ENCODE measurements at places on chromosomes 11 and 22.

DNA sequence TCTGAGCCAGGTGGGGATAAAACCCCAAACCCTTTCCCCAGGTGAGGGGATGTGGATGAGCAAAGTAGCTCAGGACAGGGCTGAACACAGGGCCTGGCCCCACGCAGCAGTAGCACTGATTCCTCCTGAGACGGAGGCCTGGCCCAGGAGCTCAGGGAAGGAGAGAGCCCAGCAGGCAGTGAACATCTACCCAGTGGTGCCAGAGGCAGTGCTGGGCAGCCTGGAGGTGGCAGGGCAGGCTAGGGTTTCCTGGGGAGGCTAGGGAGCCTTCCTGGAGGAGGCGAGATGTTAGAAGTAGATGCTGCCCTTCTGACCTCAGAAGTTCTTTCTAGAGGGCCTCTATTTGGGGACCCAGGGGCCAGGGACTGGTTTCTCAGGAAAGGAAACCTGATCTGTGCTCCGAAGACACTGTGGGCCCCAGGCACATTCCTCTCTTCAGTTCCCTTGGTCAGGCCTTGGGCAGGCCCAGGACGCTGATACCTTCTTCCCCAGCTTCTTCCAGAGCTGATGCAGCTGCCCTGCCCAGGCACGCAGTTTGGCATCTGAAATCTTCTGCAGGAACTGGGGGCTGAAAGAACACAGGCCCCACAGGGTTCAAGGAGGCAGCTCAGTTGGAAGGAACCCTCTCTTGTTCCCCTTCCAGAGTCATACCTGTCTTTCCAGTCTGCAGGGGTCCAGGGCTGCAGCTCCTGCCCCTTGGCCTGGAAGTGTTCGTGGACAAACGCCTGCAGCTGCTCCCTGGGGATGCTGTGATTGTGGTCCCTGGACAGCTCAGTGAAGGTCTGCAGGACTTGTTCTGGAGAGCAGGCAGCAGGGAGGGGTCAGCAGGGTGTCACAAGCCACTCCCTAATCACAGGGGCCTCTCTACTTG lies 16.8 kb downstream of the TREH start:
- no peak overlapping the region for H3K27ac ChIP-seq
- H3K4me1 ChIP-seq: peaks cover 10% of the 10 kb centered on the region
- no peak overlapping the region for H3K4me3 ChIP-seq
- no peaks in the 10 kb centered on the region for H3K36me3 ChIP-seq
- no peak for DNase-seq
- no peaks in the 10 kb centered on the region for H3K27me3 ChIP-seq

DNA sequence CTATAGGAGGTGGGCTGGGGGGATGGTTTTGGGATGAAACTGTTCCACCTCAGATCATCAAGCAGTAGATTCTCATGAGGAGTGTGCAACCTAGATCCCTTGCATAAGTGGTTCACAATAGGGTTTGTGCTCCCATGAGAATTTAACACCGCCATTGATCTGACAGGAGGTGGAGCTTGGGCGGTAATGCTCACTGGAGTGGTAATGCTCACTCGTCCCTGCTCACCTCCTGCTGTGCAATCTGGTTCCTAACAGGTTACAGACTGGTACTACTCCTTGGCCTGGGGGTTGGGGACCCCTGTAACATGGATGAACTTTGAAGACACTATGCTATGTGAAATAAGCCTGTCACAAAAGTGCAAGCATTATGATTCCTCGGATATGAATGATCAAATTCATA lies 87.0 kb upstream of the CLNS1A start:
- no peaks in the 10 kb centered on the region for H3K27me3 ChIP-seq
- H3K27ac ChIP-seq: no peak overlapping the region
- no peak overlapping the region for H3K4me3 ChIP-seq
- peaks cover 22% of the 10 kb centered on the region for H3K36me3 ChIP-seq

DNA sequence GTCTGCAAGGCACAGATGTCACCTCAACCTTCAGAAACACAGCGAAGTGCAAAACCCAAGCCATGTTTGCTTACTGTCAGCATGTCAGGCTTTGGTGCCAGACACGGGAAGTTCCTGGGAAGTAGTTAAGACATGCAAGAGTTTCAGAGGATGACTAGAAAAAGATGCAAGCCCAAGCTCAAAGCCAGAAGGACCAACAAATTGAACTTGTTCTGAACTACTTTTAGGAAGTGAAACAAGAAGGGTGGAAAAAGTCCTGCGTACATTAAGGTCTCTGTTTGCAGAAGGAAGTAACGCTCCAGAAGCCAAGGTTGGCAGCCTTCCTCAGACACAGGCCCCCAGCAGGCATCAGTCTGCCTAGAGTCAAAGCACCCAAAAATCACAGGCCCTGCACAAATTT lies 2.6 kb downstream of the AP1B1 start:
- H3K4me1 ChIP-seq: peaks cover 4% of the 10 kb centered on the region
- H3K27ac ChIP-seq: no peak overlapping the region
- no peaks in the 10 kb centered on the region for H3K36me3 ChIP-seq
- DNase-seq: no peak
- no peaks in the 10 kb centered on the region for H3K27me3 ChIP-seq

- H3K36me3 ChIP-seq: no peaks in the 10 kb centered on the region
- H3K4me3 ChIP-seq: no peak overlapping the region
- H3K4me1 ChIP-seq: peaks cover 2% of the 10 kb centered on the region
- no peak overlapping the region for H3K27ac ChIP-seq
These were observed 58.1 kb downstream of the LINC01488 start for GRCh38 chr11:69539416-69540117.

GRCh38 chr11:22044126-22044525 lies 148.8 kb upstream of the ANO5 start:
- H3K4me1 ChIP-seq: peaks cover 3% of the 10 kb centered on the region
- H3K27me3 ChIP-seq: no peaks in the 10 kb centered on the region
- H3K36me3 ChIP-seq: no peaks in the 10 kb centered on the region
- no peak overlapping the region for H3K4me3 ChIP-seq

- no peak for DNase-seq
- H3K4me1 ChIP-seq: no peaks in the 10 kb centered on the region
- H3K4me3 ChIP-seq: no peak overlapping the region
- H3K27ac ChIP-seq: no peak overlapping the region
- H3K27me3 ChIP-seq: no peaks in the 10 kb centered on the region
These were observed 15.4 kb upstream of the CHEK1 start for GRCh38 chr11:125609545-125609944.

- DNase-seq: no peak
- H3K36me3 ChIP-seq: no peaks in the 10 kb centered on the region
- H3K4me1 ChIP-seq: no peaks in the 10 kb centered on the region
- H3K27me3 ChIP-seq: no peaks in the 10 kb centered on the region
- H3K27ac ChIP-seq: no peak overlapping the region
These were observed 89.7 kb upstream of the SHANK2 start for GRCh38 chr11:71342116-71342515.

- H3K36me3 ChIP-seq: no peaks in the 10 kb centered on the region
- no peaks in the 10 kb centered on the region for H3K27me3 ChIP-seq
- DNase-seq: peak; percentile 51
- H3K4me3 ChIP-seq: no peak overlapping the region
- H3K27ac ChIP-seq: peak overlapping the region; percentile 3
These were observed 99.1 kb downstream of the XRRA1 start for GRCh38 chr11:74849525-74850391.

DNA sequence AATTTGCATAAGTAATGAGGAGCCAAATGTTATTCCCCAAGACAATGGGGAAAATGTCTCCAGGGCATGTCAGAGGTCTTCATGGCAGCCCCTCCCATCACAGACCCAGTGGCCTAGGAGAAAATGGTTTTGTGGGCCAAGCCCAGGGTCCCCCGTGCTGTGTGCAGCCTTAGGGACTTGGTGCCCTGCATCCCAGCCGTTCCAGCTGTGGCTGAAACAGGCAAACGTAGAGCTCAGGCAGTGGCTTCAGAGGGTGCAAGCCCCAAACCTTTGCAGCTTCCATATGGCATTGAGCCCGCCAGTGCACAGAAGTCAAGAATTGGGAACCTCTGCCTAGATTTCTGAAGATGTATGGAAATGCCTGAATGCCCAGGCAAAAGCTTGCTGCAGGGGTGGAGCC lies 79.9 kb downstream of the FAM181B start:
- H3K4me1 ChIP-seq: no peaks in the 10 kb centered on the region
- no peak overlapping the region for H3K4me3 ChIP-seq
- no peaks in the 10 kb centered on the region for H3K36me3 ChIP-seq
- DNase-seq: no peak

GRCh38 chr11:68904248-68904847 lies 657 bp downstream of the IGHMBP2 start:
- H3K4me1 ChIP-seq: peaks cover 8% of the 10 kb centered on the region
- no peaks in the 10 kb centered on the region for H3K27me3 ChIP-seq
- no peaks in the 10 kb centered on the region for H3K36me3 ChIP-seq
- peak overlapping the region; percentile 97 for H3K4me3 ChIP-seq
- no peak overlapping the region for H3K27ac ChIP-seq

DNA sequence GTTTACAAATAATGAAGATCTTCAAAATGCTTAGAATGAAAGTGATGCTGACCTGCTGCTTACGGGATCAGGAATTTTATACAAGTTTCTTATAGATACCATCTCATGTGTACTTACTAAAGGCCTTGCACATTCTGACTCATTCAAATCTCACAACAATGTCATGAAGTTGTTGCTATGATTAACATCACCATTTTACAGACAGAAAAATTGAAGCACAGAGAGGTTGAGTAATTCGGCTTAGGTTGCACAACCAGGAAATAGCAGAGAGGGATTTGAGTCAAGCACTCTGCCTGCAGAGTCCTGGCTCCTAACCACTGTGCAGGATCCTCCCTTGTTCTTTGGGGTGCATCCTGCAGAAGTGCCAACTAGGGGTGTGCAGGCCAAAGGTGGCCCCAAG lies 471.9 kb downstream of the MIAT start:
- H3K4me1 ChIP-seq: peaks cover 10% of the 10 kb centered on the region
- H3K36me3 ChIP-seq: no peaks in the 10 kb centered on the region
- H3K27me3 ChIP-seq: no peaks in the 10 kb centered on the region
- no peak for DNase-seq

GRCh38 chr11:113695207-113695606 lies 10.9 kb downstream of the TMPRSS5 start:
- no peaks in the 10 kb centered on the region for H3K4me1 ChIP-seq
- no peaks in the 10 kb centered on the region for H3K36me3 ChIP-seq
- H3K27me3 ChIP-seq: no peaks in the 10 kb centered on the region
- no peak overlapping the region for H3K27ac ChIP-seq
- DNase-seq: no peak

DNA sequence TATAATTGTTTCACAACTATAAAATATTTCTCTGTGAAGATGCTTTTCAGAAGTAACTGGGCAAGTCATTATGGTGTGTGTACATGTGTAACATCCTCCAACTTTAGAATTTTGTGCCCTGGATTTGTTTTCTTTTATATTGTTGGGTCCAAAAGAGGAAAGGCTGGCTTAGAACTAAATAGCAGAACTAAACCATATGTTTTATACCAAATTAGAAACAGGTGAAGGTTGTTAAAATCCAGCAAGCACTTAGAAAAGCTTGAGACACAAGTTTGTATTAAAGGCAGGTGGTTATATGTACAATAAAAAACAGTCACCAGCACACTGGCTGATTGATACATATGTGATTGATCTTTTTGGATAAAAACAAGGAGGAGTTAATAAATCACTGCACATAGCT lies 158.5 kb downstream of the WNT11 start:
- H3K4me1 ChIP-seq: peaks cover 15% of the 10 kb centered on the region
- no peak overlapping the region for H3K27ac ChIP-seq
- DNase-seq: no peak
- H3K36me3 ChIP-seq: no peaks in the 10 kb centered on the region

GRCh38 chr11:33651555-33651954 lies 49.1 kb downstream of the C11orf91 start:
- no peak for DNase-seq
- H3K27ac ChIP-seq: no peak overlapping the region
- H3K4me3 ChIP-seq: no peak overlapping the region
- H3K36me3 ChIP-seq: no peaks in the 10 kb centered on the region

GRCh38 chr11:47566149-47566698 lies 825 bp downstream of the PTPMT1 start:
- no peaks in the 10 kb centered on the region for H3K36me3 ChIP-seq
- no peak for DNase-seq
- no peak overlapping the region for H3K27ac ChIP-seq
- H3K4me3 ChIP-seq: peak overlapping the region; percentile 73
- no peaks in the 10 kb centered on the region for H3K4me1 ChIP-seq

- peaks cover 12% of the 10 kb centered on the region for H3K4me1 ChIP-seq
- peak; percentile 88 for DNase-seq
- no peak overlapping the region for H3K27ac ChIP-seq
- H3K4me3 ChIP-seq: no peak overlapping the region
These were observed 67.2 kb upstream of the BMAL1 start for GRCh38 chr11:13210424-13210823.

- H3K27me3 ChIP-seq: no peaks in the 10 kb centered on the region
- peak; percentile 69 for DNase-seq
- H3K36me3 ChIP-seq: no peaks in the 10 kb centered on the region
- peak overlapping the region; percentile 90 for H3K27ac ChIP-seq
- H3K4me1 ChIP-seq: peaks cover 16% of the 10 kb centered on the region
- H3K4me3 ChIP-seq: no peak overlapping the region
These were observed 1.9 kb upstream of the CTSF start for GRCh38 chr11:66570079-66570849.

DNA sequence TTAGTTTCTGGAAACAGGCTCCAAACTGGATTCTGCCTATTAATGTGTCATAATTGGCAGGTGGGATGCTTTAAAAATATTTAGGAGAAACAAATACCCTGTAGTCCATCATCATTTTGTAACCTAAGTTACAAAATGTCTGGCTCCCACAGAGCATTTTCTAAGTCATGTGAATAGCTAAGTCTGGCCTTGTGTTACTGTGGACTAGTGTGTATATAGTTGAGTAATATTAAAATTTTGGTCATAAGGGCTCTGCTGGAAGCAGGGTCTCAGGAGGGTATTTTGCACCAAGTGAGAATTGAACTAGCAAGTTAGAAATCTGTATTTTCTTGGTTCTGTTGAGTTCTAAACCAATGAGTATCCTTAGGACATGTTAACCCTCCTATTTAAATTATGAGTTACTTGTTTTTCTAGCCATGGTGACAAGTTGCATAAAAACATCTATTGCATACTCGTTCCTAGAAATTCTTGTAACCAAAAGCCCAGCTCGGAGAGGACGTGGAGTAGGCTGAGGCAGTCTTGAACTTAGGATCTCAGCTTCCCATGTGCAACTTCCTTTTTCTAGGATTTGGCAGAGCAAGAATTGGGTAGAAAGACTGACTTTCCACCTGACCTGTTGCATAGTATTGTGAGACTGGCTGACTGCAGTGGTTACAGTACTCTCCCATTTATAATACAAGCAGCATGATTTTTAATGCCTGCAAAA lies 5.4 kb downstream of the PTPMT1 start:
- H3K36me3 ChIP-seq: peaks cover 5% of the 10 kb centered on the region
- H3K27me3 ChIP-seq: no peaks in the 10 kb centered on the region
- H3K4me3 ChIP-seq: no peak overlapping the region
- no peak for DNase-seq

- H3K36me3 ChIP-seq: no peaks in the 10 kb centered on the region
- no peaks in the 10 kb centered on the region for H3K4me1 ChIP-seq
- no peak overlapping the region for H3K27ac ChIP-seq
- H3K27me3 ChIP-seq: no peaks in the 10 kb centered on the region
- no peak overlapping the region for H3K4me3 ChIP-seq
These were observed 20.8 kb upstream of the PPARA start for GRCh38 chr22:46129390-46130041.

- H3K4me1 ChIP-seq: no peaks in the 10 kb centered on the region
- no peak overlapping the region for H3K4me3 ChIP-seq
- no peaks in the 10 kb centered on the region for H3K36me3 ChIP-seq
- no peak for DNase-seq
- H3K27me3 ChIP-seq: peaks cover 8% of the 10 kb centered on the region
- no peak overlapping the region for H3K27ac ChIP-seq
These were observed 4.9 kb downstream of the LGALS1 start for GRCh38 chr22:37680191-37680851.

Data from neural progenitor cell (in vitro differentiated cells).